Cardiac fibroblast (primary cell): ENCODE measurements at places on chromosomes 11 and 22.
A peak's percentile ranks its signal among the peaks of the same experiment; 100 is the strongest.

DNA sequence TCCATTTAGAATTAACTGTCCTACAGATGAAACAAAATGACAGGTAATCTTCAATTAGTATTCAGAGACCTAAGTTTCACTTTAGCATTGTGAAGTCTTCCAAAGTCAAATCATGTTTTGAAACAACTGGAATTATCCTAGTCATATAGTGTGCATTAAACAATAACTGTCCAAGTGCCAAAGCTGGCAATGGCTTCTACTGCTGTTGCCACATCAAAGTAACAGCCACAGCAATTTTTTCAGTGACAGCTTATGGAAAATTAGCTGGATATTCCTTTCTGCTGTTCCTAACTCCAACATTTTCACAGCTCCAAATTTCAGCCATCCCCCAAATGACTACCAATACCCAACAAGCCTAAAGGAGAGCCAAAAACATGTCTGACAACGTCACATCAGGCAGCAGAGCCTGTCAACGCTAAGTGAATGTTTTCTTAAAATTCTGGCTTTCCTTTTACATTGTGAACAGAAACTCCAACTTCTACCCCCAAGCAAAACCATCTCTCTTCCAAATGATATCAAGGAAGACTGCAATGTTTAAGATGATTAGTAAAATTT lies 45.3 kb upstream of the CCDC34 start:
- DNase-seq: peak; percentile 75

GRCh38 chr11:115616971-115617370 lies 112.8 kb upstream of the CADM1 start:
- DNase-seq: peak; percentile 21

DNA sequence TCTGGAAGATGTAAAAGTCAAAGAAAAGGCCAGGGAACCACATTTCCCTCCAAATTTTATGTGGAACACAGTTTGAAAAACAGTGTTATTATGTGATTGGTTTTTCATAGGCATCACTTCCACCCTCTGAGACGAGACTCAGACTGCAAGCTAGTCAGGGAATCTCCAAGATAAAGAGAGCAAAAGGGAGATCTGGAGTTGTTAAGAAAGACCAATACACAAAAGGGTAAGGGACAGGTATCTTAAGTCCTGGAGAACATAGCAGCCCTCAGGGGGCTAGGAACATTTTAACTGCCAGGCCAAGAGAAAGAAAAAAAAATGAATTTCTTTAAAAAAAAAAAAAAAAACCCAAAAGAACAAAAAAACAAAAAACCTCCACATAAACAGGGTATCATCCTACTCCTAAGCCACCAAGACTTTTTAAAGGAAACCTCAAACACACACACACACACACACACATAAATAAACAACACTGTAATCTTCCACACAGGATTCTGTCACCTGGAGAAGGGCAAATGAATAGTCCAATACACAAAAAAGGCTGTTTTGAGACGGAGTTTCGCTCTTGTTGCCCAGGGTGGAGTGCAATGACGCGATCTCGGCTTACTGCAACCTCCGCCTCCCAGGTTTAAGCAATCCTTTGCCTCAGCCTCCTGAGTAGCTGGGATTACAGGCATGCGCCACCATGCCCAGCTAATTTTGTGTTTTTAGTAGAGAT lies 44.5 kb downstream of the CELF1 start:
- DNase-seq: no peak

DNA sequence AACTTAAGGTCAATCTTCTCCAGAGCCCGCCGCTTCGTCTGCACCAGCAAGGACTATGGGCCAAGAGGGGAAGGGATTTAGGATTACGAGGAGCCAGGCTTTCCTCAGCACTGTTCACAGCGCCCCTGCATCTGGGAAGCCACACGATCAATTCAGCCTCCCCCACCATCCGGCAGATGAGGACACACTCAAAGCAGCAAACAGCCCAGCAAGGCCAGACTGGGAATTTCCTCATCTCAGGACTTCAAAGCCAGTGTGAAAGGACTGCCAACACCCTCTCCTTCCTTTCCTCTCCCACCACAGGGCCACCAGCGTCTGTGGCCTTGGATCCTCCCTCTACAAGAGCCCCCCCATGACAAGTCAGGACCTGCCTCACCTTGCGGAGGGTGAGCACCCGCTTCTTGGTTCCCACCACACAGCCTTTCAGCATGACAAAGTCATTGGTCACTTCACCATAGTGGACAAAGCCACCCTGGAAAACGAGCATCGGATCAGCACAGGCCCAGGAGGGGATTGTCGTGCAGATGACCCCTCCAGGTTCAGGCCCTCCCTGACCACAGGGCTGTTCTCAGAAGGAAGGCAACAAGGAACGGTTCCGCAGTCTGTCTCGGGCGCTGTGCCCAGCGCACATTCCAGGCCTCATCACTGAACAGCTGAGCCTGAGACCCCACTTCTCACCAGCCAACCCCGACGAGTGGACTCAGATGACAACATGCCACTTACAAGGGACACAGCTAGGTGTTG lies 6.0 kb downstream of the RPL3 start:
- DNase-seq: no peak

DNA sequence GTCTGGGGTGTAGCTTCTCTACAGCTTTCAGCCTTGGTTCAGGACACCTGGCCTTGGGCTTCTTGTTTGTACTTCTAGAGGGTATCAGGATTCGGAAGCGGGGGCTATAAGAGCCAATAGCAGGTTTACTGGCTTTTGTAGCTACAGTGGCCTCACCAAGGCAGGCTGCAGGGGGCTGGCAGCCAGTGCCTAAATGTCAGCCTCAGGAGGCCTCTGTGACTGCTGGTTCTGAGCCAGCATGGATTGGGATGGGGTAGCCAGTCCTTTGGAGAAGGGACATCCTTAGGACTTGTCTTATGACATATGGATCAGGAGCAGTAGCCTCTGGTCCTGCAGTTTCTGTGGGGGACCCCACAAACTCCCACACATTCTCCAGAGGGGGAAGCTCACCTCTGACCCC lies 29.9 kb downstream of the EIF3F start:
- no peak for DNase-seq

GRCh38 chr22:19878461-19879245 lies 24.0 kb upstream of the GNB1L start:
- DNase-seq: no peak

DNA sequence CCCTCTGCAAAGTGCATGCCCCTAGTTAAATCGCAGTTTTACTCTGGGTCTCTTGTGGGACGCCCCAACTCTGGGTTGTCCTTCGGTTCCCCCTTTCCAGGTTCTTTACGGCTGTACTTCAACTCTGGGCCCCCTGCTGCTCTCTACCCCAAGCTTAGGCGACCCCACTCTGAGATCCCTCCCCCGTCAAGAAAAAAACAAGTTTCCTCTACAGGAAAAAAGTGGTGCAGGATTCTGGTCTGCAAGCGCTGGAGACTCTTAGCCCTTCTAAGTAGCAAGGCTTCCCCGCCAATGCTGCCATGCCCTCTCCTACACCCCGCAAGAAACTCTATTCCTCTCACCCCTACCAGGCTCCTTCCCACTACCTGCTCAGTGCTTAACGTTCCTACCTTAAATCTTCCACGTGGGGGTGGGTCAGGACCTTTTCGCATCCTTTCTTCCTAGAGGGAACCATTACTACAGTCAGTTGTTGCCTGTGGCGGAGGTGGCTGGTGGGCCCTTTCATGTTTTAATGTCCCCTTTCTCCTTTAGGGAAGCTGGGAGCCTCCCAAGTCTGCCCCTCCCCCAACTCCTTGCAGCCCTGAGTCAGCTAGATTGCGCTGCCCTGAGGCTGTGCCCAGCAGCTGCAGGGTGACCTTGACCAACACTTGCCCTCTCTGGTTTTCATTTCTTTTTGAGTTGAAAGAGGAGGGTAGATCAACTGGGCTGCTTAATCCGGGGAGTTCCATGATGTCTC lies 1.4 kb downstream of the NEFH start:
- no peak for DNase-seq

GRCh38 chr11:68371171-68372041 lies 59.0 kb downstream of the LRP5 start:
- DNase-seq: no peak

GRCh38 chr22:22687638-22688500 lies 43.5 kb downstream of the GGTLC2 start:
- peak; percentile 73 for DNase-seq

DNA sequence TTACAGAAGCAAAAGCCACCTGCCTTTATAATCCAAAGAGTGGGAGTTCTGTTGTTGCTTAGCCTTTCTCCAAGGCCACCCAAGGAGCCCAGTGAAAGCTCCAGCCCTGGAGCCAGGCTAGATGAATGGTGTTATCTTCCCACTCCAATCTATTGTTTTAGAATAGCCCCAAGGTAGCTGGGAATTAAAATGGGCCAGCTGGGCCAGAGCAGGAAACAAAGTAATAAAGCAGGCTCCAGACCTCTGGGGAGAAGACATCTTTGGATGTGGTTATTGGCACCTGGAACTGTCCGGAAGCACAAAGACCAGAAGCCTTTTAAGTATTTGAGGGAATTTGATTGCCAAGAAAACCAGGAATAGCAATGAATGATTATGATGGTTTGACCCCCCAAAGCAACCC lies 8.8 kb downstream of the C11orf96 start:
- DNase-seq: no peak

DNA sequence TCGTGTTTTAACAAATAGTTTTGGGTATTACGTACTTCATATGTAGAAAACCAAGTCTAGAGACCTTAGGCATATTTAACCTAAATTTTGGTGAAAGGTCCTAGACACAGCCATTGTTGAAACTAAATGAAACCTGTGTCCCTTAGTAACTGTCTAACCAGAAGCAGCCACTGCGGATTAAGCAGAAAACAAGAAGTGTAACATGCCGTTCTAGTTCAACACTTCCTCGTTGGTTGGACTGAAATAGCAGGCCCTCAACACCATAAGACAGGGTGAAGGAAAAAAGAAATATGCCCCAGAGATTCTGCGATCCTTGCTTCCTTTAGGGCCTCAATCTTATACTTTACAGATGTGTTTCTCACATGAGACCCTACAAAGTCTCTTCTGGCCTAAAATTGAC lies 2.0 kb downstream of the NAA40 start:
- DNase-seq: no peak

DNA sequence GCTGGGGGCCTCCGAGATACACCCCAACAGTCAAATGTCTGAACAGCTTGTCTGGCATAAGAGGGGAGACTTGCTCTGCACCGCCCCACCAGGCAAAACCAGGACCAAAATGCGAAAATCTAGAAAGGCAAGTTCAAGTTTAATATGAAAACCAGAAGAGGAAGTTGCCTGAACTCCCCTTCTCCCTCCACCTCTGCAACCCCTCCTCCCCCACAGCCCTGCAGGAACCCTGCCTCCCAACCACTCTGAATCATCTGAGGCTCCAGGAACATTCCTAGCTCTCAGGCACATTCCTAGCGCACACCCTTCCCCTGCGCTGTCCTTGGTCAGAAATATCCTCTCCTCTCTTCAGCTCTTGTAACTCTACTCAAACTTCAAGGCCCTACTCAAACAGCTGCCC lies 36.7 kb downstream of the ISX start:
- no peak for DNase-seq

DNA sequence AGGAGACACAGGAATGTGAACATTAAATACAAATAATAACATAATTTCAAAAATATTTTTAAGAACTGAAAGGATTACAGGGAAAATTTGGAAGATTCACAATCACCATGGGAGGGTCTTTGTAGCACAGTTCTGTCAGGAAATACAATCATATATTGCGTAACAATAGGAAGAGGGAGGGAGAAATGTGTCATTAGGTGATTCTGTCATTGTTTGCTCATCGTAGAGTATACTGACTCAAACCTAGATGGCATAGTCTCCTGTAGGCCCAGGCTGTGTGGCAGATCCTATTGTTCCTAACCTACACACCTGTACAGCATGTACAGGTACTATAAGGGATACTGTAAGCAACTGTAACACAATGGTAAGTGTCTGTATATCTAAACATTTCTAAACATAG lies 330.4 kb downstream of the BRD1 start:
- no peak for DNase-seq

- no peak for DNase-seq
Observed at GRCh38 chr11:110958216-110958615, 246.0 kb upstream of the ARHGAP20 start.

DNA sequence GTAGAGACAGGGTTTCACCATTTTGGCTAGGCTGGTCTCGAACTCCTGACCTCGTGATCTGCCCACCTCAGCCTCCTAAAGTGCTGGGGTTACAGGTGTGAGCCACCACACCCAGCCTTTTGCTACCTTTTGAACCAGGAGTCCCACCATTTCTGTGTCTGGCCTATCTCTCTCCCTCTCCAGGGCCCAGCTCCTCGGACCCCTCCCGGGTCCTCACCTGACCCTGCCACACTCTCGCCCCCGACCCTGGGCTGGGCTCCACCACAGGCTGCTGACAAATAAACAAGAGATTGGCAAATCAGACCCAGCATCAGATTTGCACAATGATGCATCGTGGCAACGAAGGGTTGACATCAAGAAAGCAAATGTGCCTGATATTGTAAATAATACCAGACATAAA lies 8.8 kb downstream of the KRTAP5-5 start:
- no peak for DNase-seq

GRCh38 chr22:50270666-50271394 lies 650 bp upstream of the MAPK11 start:
- peak; percentile 73 for DNase-seq

- DNase-seq: no peak
Observed at GRCh38 chr11:30568931-30569330, 17.2 kb downstream of the MPPED2 start.

- peak; percentile 60 for DNase-seq
Observed at GRCh38 chr11:77086521-77087472, 15.8 kb upstream of the OMP start.

DNA sequence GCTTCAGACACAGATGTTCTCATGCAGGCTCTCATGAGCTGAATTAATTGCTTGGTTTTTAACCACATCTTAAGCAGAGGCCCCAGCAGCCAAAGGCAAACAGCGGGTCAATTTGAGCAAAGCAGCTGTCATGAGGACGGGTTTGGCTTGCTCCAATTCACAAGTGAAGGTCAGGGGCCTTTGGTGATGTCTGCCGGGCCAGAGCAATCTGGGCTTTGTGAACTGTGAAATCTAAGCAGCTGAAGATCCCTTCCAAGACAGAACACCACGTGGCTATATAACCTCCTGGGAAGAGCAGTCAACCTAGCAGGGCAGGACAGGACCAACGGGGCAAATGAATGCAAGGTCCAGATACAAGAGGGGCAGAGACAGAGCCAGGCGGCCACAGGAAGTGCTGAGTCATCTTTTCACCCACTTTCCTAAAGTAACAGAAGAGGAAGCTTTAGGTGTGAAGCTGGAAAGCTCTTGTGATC lies 187.3 kb upstream of the B3GAT1 start:
- DNase-seq: no peak

DNA sequence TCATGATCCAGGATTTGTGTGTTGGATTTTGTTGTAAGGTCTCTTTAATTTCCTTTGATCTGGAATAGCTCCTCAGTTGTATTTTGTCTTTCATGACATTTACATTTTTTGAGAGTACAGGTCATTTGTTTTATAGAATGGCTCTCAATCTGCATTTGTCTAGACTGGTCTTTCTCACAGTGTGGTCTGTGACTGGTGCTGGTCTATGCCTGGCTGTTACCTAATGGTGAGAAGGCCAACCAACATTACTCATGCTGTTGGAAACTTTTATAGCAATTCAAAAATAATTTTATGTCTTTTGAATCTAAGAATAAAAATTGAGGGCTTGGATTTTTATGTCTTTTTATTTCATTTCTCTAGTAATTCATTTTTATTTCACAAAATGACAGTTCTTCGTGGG lies 3.9 kb upstream of the NCR3LG1 start:
- DNase-seq: no peak

GRCh38 chr11:63007920-63008319 lies 7.7 kb downstream of the SLC22A8 start:
- DNase-seq: no peak
